NCI-H748 treated with DMSO at 0.1 percent for 48 hours (cell line): ENCODE measurements at places on chromosomes 12 and 14.

DNA sequence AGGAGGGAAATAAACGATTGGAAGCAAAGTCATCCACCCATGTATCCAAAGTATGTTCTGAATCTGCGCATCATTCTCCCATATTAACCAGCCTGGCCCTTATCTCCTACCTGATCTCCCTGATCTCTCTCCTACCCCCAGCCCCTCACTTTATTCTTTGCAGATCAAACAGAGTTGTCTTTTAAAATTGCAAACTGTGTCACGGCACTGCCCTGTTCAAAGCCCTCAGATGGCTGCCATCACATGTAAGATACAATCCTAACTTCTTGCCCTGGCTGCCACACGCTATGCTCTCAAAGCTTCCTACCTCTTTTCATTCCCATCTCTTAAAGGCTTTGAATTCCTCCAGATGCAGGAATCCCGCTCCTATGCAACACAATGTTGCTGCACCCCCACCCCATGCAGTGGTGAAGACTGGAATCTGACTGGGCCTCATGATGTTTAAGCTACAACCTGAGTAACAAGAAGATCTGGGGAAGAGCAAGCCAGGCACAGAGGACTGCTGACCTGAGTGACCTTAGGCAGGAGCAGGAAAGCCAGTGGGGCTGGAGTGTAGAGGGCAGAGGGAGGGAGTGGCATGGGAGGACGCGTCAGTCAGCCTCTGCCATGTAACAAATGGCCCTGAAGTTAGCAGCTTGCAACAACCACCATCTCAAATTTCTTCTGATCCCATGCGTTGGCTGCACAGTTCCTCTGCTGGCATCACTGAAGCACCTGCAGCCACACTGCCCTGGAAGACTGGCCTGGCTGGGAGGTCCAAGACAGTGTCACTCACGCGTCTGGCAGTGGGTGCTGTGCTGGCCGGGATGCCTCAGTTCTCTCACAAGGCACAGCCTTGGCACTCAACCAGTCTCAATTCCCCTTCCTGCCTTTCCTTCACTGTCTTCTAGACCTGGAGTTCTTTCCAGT lies 382.8 kb downstream of the BCL11B start:
- no peak for DNase-seq

GRCh38 chr14:89924268-89924667 lies 30.3 kb downstream of the EFCAB11 start:
- DNase-seq: no peak

DNA sequence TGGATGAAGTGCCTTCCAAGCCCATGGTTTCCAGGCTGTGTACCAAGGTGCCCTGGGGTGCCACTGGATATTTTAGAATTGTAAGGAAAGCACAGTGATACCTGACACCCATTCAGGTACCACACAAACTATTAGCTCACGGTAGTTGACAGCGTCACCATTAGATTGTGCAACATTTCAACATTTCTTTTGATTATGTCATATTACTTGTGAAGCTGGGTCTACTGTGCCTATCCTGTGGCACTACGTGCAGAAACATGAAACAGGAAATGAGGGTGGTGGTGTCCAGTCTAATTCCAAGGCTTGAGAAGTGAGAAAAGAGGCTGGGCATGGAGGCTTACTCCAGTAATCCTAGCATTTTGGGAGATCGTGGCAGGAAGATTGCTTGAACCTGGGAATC lies 75.5 kb upstream of the CPM start:
- peak; percentile 34 for DNase-seq

DNA sequence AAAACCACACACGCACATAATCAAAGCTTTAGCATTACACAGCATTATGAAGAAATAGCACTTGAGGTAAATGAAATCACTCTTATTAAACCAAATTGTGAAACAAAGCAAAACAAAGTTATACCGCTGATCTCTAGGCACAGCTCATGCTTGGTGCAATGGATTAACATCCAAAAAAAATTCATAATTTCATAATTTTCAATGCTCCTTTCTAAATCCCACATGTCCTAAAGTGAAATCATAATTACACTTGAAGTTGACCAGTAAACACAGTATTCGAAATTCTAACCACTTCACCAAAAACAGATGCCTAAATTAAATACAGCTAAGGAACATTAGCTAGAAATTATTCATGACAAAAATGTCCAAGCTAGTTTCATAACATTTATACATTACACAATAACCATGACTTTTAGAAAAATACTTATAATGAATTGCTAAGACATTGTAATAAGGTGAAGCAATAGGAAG lies 1.5 kb downstream of the MLH3 start:
- no peak for DNase-seq

DNA sequence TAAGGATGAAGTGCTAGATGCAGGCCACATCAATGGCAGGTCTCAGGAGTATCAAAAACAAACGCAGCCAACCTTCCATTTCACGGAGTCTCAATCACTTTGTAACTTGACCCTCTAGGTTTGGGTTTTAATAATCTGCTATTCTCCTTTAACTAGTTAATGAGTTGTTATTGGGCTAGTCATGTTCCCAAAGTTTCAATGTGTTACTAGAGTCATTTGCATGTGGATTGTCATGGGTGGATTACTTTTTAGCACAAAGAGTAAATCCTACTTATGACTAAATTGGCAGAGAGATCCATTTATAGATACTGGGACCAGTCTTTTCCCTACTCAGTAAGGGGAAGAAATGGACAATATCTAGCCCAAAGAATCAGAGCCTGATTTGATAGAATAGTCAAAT lies 151.0 kb downstream of the BCAT1 start:
- DNase-seq: no peak

- DNase-seq: no peak
Observed at GRCh38 chr12:69345742-69346141, 2.4 kb upstream of the LYZ start.

- DNase-seq: no peak
Observed at GRCh38 chr14:95294834-95295599, 24.7 kb downstream of the CLMN start.

DNA sequence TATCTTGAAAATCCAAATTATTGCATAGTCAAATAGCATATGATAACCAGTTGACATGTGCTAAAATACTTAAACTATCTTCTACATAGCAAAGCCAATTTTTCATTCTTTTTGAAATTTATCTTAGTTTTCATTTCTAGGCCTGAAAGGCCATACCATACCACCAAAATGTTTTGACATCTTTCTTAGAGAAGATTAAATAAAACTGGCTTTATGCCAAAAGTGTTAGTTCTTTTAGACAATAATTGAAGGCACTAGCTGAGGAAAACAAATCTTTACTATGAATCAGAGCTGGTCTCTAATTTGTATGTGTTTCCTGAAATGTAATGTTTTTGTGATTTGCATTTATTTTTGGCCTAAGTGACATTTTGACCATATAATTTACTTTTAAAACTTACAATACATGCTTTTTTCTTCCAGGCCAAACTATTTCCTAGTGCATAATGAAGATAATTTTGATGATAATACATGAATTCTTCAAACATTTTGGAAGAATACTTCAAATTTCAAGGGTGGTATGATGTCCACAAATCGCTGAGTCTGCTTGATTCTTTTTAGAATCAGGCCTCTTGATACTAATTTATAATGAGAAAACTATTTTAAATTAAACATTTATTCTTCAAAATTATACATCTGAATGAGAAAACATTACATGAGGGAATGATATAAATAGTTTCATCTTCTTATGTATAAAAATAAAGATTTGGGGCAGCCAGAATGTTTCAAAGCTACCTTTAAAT lies 6.5 kb upstream of the KCNMB4 start:
- DNase-seq: no peak

DNA sequence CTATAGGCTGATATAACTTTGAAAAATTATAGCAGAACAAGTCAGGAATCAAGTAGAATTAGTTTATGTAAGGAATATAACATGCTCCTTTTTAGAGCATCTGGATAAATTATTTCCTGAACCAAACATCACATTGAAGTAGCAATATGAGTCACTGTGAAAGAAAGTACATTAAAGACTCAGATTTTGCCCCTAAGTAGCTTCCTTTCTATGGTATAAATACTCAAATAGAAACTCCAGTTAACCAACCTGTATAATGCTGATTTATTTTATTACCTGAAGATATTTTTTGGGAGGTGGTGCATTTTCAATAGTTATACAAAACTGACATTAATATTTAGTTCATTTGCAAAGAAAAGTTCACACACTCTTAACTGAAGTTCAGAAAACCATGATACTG lies 312.1 kb downstream of the ITPR2 start:
- DNase-seq: no peak

- no peak for DNase-seq
Observed at GRCh38 chr12:92968176-92968813, 39.2 kb upstream of the EEA1 start.

GRCh38 chr14:97866664-97867063 lies 1069.5 kb downstream of the VRK1 start:
- DNase-seq: no peak

- peak; percentile 9 for DNase-seq
Observed at GRCh38 chr14:35847636-35848035, 21.5 kb downstream of the BRMS1L start.
